Muscle of leg (tissue), 16 donors: ENCODE measurements at places on chromosomes 11 and 22. TPM values are rescaled to one million over a fixed set of nuclear protein-coding genes. Genes with fewer than 3 reads are reported as not detected.

Gene KRTAP5-9
- not detected for total RNA-seq

Gene OR4A5
- total RNA-seq = not detected

Gene OR8G5
- not detected for total RNA-seq

Gene TRIM49
- not detected for total RNA-seq

Gene MMP13
- 0.04 TPM for total RNA-seq

Gene CHEK1
- total RNA-seq = 9.4 TPM

Gene SEZ6L
- total RNA-seq = 0.31 TPM

- H3K4me3 ChIP-seq = no peak overlapping the region
- H3K27me3 ChIP-seq = peaks cover 9% of the 10 kb centered on the region
- peaks cover 14% of the 10 kb centered on the region for H3K4me1 ChIP-seq
- H3K27ac ChIP-seq = no peak overlapping the region
- no peak for DNase-seq
These were observed 94.5 kb downstream of the RPS6KA4 start for GRCh38 chr11:64453466-64453865.

DNA sequence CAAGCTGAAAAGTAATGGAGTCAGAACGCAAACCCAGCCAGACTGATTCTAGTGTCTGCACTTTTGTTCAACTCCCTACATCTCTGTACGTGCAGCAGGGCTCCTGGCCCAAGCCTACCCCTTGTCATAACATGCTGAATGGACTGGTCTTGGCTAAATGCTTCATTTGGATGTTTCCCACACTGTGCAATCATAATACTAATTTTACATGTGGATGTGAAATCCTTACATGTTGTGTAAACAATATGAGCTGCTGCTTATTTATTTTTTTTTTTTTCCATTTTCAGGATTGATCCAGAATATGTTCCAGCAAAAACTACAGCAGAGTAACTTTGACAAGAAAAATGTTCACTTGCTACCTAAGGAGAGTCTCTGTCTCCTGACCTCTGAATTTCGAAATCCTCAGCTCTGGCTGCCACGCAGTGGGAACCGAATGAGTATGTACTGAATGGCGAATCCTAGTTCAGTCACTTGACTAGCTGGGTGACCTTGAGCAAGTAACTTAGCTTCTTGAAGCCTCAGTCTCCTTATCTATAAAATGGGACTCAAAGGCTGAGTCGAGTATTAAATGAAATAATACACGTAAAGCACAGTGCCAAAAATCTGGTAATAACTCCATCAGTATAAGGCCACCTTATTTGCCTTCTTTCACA is 133.4 kb downstream of the EHF start:
- H3K4me1 ChIP-seq = no peaks in the 10 kb centered on the region
- no peaks in the 10 kb centered on the region for H3K27me3 ChIP-seq
- no peak overlapping the region for H3K27ac ChIP-seq
- no peak overlapping the region for H3K4me3 ChIP-seq
- H3K36me3 ChIP-seq = no peaks in the 10 kb centered on the region
- peak; percentile 7 for DNase-seq

- H3K27me3 ChIP-seq = no peaks in the 10 kb centered on the region
- no peak for DNase-seq
- H3K36me3 ChIP-seq = no peaks in the 10 kb centered on the region
These were observed 8.8 kb upstream of the PDE3B start for GRCh38 chr11:14634813-14635212.

GRCh38 chr11:112670806-112671570 is 290.2 kb upstream of the NCAM1 start:
- peaks cover 6% of the 10 kb centered on the region for H3K27me3 ChIP-seq
- DNase-seq = no peak
- H3K4me3 ChIP-seq = no peak overlapping the region
- peaks cover 3% of the 10 kb centered on the region for H3K4me1 ChIP-seq
- no peaks in the 10 kb centered on the region for H3K36me3 ChIP-seq

GRCh38 chr11:12802418-12803085 is 128.3 kb downstream of the TEAD1 start:
- peaks cover 26% of the 10 kb centered on the region for H3K4me1 ChIP-seq
- peak; percentile 33 for DNase-seq
- peak overlapping the region; percentile 37 for H3K27ac ChIP-seq
- no peaks in the 10 kb centered on the region for H3K36me3 ChIP-seq
- H3K27me3 ChIP-seq = no peaks in the 10 kb centered on the region

GRCh38 chr11:26465274-26465673 is 106.8 kb downstream of the MUC15 start:
- no peaks in the 10 kb centered on the region for H3K27me3 ChIP-seq
- no peaks in the 10 kb centered on the region for H3K36me3 ChIP-seq
- H3K4me1 ChIP-seq = no peaks in the 10 kb centered on the region
- no peak overlapping the region for H3K4me3 ChIP-seq

DNA sequence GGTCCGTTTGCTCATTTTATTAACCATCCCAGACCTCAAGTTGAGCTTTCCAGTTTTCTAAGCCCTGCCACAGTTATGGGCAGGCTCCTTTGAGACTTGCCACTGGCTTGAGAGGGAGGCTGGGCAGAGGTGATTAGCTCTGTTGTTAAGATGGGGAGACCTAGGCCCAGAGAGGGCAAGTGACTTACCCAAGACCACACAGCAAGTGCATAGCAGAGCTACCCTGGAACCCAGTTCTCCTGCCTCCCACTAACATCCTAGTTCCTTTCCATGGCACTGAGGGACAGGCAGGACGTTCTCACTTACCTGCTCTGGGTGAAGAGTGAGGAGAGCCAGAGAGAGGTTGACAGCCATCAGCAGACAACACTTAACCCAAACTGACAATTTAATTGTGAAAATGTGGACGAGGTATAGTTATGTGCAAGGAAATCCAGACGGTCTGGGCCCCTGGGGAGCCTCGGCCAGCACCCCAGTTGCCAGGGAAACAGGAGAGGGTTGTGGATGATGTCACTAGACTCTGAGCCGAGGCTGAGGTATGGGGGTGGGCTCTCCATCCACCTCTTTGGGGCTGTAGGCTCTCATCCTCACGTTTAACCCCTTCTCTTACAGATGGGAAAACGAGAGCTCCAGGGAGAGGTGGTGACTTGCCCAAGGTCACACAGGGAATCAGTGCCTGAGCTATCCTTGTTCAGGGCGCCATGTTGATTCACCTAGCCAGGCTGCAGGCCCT is 12.3 kb upstream of the WNT11 start:
- peaks cover 14% of the 10 kb centered on the region for H3K4me1 ChIP-seq
- DNase-seq = no peak
- no peak overlapping the region for H3K4me3 ChIP-seq
- H3K27ac ChIP-seq = no peak overlapping the region
- peaks cover 9% of the 10 kb centered on the region for H3K27me3 ChIP-seq
- no peaks in the 10 kb centered on the region for H3K36me3 ChIP-seq

GRCh38 chr11:120773501-120774031 is 250.3 kb upstream of the TBCEL start:
- no peaks in the 10 kb centered on the region for H3K4me1 ChIP-seq
- H3K4me3 ChIP-seq = no peak overlapping the region
- no peak overlapping the region for H3K27ac ChIP-seq
- H3K27me3 ChIP-seq = peaks cover 8% of the 10 kb centered on the region
- H3K36me3 ChIP-seq = no peaks in the 10 kb centered on the region

- peaks cover 11% of the 10 kb centered on the region for H3K4me1 ChIP-seq
- no peak overlapping the region for H3K4me3 ChIP-seq
- H3K27ac ChIP-seq = peak overlapping the region; percentile 92
- peak; percentile 95 for DNase-seq
- H3K27me3 ChIP-seq = no peaks in the 10 kb centered on the region
These were observed 104.6 kb downstream of the SIK3 start for GRCh38 chr11:116993599-116993998.

DNA sequence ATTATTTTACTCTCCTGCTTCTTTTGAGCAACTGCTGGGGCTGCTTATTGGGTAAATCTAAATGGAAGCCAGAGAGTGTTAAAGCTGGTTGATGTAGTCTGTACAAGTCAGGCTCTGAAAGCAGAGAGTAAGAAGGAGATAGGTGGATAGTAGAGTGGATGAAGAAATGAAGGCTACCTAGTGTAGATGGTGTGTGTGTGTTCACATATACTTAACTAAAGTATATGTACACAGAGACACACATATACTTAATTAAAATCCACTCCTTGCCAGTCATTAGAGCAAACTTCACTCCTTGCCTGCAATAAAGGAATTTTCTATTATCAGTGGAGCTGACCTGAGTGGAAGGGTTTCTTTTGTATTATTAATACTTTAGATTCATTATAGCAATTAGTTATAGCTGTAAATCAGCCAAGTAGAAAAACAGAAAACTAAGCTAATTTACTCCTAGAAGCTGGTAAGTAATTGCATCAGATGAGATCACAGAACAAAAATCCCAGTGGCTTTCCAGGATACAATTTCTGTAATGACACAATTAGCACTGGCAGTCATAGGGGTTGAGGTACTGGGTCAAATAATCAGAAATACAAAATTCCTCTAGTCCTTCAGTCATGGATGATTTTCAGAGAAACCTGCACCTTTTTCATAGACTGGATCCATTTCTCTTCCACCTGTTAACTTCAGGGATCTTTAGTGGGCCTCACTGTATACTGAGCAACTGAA is 40.7 kb upstream of the CCDC179 start:
- no peaks in the 10 kb centered on the region for H3K27me3 ChIP-seq
- DNase-seq = no peak
- H3K27ac ChIP-seq = no peak overlapping the region
- H3K36me3 ChIP-seq = no peaks in the 10 kb centered on the region
- no peak overlapping the region for H3K4me3 ChIP-seq

GRCh38 chr22:48618326-48618725 is 1209.3 kb downstream of the BRD1 start:
- no peak for DNase-seq
- H3K4me3 ChIP-seq = no peak overlapping the region
- H3K4me1 ChIP-seq = no peaks in the 10 kb centered on the region

GRCh38 chr22:26481694-26482093 is 1.9 kb downstream of the HPS4 start:
- no peak overlapping the region for H3K4me3 ChIP-seq
- H3K4me1 ChIP-seq = peaks cover 20% of the 10 kb centered on the region
- no peak for DNase-seq
- peaks cover 28% of the 10 kb centered on the region for H3K36me3 ChIP-seq

GRCh38 chr11:116791002-116791812 is 472 bp downstream of the APOA5 start:
- H3K4me1 ChIP-seq = peaks cover 20% of the 10 kb centered on the region
- no peaks in the 10 kb centered on the region for H3K27me3 ChIP-seq
- H3K4me3 ChIP-seq = no peak overlapping the region
- H3K27ac ChIP-seq = no peak overlapping the region
- DNase-seq = peak; percentile 67

DNA sequence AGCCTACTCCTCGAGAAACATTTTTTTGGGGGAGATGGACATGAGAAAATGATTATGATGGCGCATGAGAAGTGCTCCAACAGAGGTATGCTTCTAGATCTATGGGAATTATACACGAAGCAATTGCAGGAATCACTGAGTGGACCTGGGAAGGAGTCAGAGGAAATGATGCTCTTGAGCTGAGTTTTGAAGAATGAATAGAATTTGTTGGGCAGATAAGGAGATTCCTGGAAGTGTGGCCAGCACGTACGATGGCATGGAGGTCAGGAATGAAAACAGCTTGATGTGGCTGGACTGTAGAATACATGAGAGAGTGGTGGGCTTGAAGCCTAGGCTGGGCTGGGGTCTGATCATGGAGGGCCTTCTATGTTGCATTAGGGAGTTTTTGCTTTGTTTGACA is 31.7 kb downstream of the ADAMTS15 start:
- H3K36me3 ChIP-seq = peaks cover 14% of the 10 kb centered on the region
- no peak overlapping the region for H3K4me3 ChIP-seq
- peaks cover 46% of the 10 kb centered on the region for H3K4me1 ChIP-seq
- no peak for DNase-seq
